Foreskin keratinocyte (primary cell): ENCODE measurements at places on chromosomes 4 and X.

DNA sequence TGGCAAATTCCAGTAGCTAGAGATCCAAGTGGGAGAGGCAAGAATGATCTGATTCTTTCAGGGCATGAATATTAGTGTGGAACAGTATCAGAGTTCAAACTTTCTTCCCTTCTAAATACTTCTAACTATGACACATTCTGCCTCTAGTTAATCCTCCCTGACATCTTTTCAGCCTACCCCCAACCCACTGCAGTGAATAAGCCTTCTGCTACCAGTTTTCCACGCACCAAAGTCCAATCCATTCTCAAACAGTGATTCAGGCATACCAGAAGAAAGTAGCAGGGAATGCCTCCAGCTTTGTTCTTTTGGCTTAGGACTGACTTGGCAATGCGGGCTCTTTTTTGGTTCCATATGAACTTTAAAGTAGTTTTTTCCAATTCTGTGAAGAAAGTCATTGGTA lies 155.4 kb upstream of the FTHL17 start:
- DNase-seq, result peak; percentile 56

DNA sequence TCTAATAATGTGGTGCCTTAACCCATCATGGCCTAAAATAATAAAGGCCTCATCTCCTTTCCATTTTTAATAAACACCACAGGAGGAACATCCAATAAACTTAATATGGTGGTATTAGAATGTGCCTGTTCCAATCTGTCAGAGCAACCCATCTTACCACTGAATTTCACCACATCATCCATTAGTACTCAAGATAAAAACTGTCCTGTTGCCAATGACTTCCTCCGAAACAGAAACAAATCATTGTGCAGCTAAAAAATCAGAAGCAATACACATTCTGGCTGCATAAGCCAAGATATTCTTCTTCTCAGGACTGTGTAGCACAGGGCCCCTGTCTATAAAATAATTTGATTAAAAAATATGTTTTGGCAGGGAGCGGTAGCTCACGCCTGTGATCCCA lies 18.5 kb downstream of the TLR10 start:
- DNase-seq, result no peak

GRCh38 chr4:42636645-42636949 lies 20.3 kb downstream of the ATP8A1 start:
- DNase-seq, result no peak

GRCh38 chr4:6662591-6662990 lies 22.1 kb downstream of the MRFAP1 start:
- no peak for DNase-seq

DNA sequence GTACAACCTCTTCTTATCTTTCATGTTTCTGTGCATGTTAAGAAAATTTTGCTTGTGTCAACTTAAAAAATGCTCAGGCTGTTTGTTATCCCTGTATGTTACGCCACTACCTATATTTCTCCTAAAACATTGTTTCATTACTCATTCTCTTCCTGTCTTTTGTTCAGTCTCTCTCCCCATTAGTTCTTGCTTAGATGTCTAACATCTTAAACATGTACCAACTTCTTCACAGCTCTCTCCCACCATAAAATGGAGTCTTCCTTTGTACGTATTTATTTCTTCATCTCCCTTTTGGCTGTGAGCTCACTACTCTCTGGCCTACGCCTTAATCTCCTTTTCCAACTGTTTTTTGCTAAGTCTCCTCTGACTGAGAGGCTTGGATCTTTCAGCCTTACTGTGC lies 36.4 kb downstream of the PCDH7 start:
- DNase-seq, result peak; percentile 85

DNA sequence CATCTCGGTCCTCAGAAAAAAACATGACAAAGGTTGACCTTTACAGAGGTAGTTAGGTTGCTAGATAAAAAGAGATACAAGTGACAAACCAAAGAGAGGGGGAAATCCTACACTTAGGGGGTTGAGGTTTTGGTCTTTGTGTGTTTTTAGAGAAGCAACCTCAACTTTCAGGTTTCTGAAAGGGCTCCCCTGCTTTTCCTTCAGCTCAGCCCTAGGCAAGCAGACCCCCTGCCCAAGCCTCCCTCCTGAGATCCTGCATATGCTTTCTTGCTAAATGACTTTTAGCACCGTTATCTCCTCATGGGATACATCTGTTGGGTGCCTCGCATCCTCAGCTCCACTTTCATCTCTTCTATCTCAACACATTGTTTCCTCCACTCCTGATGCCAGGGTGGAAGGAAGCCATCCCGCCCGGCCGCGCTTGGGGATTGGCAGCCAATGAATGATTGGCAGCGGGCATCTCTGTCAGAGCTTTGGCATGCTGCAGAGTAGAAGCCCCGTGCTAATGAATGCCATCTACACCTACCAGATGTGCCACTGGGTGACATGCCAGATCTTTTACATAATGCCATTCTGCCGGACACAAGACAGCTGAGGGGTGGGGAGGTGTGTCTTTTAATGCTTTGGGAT lies 15.0 kb upstream of the PRDM8 start:
- DNase-seq, result peak; percentile 28

- DNase-seq, result no peak
Measured at GRCh38 chr4:99645036-99645435, 12.6 kb downstream of the C4orf54 start.

GRCh38 chr4:1714303-1715001 lies 2.3 kb upstream of the SLBP start:
- no peak for DNase-seq

DNA sequence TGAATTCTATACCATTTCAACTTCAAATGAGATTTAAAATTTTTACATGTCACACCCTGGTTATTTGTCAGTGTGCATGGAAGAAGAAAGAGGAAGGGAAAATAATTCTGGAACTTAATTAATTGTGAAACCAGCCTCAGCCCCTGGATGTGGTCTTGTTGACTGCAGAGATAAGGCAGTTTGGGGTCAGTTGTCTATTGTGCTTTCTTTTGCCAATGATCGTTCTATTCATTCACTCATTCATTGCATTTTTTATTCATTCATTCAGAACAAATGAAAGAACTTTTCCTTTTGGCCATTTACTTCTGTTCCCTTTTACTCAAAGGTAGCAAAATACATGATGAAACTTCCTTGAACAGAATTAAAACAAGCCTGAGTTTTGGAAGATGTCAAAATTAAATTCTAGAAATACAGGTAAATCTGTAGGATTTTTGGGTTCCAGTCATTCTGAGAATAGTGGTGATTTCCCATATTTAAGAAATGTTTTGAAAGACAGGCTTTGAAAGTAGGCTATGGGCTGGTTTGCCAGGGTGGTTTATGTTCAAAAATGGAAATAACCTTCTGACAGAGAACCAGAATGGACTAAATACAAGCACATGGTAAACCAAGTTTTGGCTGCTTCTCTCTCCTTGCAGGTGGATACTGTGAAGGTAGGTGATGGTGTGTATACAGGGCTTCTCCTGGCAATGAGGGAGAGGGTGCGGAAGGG lies 35.7 kb downstream of the PARM1 start:
- DNase-seq, result no peak

GRCh38 chr4:181437895-181438294 lies 805.3 kb upstream of the TENM3 start:
- no peak for DNase-seq

- DNase-seq, result peak; percentile 79
Measured at GRCh38 chr4:153541456-153542096, 75.4 kb downstream of the TMEM131L start.

- no peak for DNase-seq
Measured at GRCh38 chrX:152520653-152521052, 69.5 kb upstream of the GABRA3 start.

- DNase-seq, result no peak
Measured at GRCh38 chrX:137198040-137198439, 164.2 kb upstream of the GPR101 start.
